ENCODE measurements at places on chromosomes 4 and X.

DNA sequence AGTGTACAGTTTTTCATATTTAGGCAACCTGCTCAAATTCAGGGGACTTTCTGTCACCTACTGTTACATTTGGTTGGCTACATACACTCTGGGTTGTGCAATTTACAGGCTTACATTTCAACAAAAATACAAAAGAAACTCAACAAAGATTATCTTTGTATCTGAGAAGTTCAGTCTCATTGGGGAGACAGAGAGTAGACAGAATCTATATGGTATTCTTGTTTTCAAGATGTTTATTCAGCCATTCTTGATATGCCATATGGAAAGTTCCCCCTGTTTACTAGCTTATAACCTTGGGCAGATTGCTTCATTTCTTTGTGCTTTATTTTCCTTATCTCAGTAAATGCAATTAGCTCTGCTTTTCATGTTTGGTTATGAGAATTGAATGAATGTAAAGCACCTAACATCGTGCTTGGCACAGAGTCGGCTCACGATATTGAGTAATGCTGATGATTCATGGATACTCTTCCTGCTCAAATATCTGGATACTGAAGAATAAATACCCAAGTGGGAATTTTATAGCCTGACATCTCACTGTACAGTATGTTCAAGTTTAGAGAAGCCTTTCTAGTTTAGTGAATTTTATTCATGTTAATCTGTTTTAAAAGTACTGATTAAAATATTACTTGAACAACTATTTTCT lies 96.5 kb upstream of the PACRGL start:
- peak; percentile 44 for DNase-seq

GRCh38 chrX:70030301-70030767 lies 19.4 kb downstream of the AWAT2 start:
- DNase-seq, result no peak

DNA sequence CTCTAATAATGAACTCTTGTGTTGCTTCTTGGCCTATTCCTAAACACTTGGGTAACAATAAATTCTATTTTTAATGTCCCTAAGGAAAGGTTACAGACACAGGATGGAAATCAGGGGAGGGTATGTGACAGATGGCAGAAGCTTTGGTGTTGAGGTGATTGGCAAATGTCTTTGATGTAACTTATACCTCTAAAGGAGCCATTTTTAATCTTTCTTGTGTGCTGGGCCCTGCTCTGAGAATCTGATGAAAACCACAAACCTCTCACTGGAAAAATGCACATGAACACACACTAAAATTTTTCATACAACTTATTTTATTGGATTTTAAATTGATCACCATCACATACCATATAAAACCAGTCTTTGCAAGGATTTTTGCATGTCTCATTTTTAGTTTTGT lies 17.7 kb downstream of the FRYL start:
- no peak for DNase-seq

DNA sequence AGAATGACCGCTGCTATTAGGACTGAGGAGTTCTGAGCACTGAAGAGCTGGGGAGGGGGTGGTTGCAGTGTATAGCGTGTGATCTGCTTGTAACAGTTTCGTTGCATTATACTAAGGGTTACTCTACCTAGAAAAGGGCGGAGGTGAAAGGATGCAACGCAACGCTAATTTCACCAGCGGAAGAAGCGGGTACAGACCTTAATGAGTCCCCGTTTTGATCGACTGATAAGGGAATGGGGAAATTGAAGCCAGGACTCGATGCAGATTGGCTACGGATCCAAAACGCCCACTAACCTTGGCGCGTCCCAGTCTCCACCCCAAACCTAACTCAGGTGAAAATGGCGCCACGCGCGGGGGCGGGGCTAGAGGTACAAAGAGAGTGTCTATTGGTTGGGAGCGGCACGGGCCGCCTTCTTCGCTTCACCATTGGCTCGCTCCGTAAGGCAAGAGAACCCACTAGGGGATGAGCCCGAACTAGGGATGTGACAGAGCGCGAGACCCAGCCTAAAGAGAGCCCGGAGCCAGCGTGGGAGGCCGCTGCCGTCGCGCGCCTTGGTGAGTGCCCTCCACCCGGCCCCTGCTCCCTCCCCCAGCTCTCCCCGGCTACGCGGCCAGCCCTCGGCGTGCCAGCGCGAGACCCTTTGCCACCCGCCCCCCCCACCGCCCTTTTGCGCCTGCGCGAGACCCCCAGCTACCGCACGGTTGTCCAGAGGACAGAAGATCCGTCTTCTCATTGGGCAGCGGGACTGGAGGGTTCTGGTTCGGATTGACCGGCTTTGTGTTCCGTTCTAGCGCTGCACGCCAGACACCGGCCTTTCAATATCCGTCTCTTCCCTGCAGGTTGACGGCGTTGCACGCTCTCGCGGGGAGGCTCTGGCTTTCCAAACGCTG lies at the start of gene EBP:
TSS of gene EBP (plus strand) at position 456 of the 891 bp plus-strand sequence. CDS start 1,964 bp downstream, outside the sequence.
- peak; percentile 88 for DNase-seq

DNA sequence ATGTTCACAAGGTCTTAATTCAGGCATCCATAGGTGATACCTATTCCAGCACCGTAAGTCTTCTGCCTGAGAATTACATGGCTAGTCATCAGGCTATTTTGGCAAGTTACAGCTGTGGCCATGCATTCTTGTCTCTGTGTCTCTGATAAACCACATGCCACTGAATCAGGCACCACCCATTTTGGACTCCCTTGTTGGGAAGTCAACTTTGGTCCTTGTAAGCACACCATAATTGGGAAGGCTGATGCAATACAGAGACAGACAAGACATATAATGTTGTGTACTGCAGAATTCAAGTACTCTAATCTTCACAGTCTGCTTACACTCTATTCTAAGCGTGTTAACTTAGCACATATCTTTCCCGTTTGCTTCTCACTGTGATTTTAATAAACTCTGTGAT lies 483.7 kb upstream of the FTHL17 start:
- DNase-seq, result no peak

DNA sequence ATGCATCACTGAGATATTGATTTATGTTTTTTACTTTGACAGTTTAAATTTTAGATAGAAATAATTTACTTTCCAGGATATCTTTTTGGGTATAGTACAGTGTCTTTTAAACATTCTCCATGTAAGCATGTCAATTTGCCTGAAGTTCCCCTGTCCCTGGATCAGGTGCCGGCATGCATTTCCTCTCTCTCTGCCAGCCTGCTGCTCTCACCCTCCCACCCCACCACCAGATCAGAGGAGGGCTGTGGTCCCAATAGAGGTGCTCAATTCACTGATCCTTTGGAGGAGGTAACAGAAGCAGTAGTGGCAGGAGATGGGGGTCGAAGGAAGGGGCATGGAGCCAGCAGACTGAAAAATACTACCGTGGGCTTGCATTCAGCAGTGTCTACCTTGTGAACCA lies 28.3 kb upstream of the DSPP start:
- no peak for DNase-seq

- no peak for DNase-seq
Measured at GRCh38 chr4:88286897-88287296, 2.5 kb upstream of the PPM1K start.

GRCh38 chr4:8664976-8665375 lies 72.4 kb downstream of the CPZ start:
- DNase-seq, result no peak

DNA sequence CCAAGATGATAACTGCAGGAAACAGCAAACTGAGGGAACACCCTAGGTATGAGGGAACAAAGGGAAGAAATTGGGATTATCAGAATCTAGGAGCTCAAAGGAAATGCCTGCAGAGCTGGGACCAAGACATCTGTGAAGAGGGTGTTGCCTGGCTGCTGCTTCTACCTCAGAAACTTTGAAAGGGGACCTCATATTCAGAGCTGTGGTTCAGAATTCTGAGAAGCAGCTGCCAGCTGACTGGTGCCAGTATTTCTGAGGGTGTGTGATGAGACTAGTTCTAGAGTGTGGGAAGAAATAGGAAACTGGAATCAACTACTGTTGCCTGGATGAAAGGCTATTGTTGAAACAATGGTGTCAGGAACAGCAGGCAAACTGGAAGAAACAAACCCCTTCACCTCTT lies 8.5 kb downstream of the FAAH2 start:
- DNase-seq, result no peak

- DNase-seq, result peak; percentile 24
Measured at GRCh38 chr4:102625232-102625930, 124.2 kb downstream of the NFKB1 start.

- DNase-seq, result no peak
Measured at GRCh38 chr4:64781737-64782326, 372.6 kb upstream of the TECRL start.

GRCh38 chrX:12360986-12361598 lies 222.8 kb downstream of the FRMPD4 start:
- DNase-seq, result peak; percentile 22

- DNase-seq, result no peak
Measured at GRCh38 chrX:80022363-80023031, 7.9 kb downstream of the TBX22 start.

GRCh38 chrX:19602866-19603622 lies 87.7 kb upstream of the MAP3K15 start:
- peak; percentile 37 for DNase-seq

GRCh38 chr4:40991908-40992307 lies 222.4 kb downstream of the APBB2 start:
- no peak for DNase-seq

DNA sequence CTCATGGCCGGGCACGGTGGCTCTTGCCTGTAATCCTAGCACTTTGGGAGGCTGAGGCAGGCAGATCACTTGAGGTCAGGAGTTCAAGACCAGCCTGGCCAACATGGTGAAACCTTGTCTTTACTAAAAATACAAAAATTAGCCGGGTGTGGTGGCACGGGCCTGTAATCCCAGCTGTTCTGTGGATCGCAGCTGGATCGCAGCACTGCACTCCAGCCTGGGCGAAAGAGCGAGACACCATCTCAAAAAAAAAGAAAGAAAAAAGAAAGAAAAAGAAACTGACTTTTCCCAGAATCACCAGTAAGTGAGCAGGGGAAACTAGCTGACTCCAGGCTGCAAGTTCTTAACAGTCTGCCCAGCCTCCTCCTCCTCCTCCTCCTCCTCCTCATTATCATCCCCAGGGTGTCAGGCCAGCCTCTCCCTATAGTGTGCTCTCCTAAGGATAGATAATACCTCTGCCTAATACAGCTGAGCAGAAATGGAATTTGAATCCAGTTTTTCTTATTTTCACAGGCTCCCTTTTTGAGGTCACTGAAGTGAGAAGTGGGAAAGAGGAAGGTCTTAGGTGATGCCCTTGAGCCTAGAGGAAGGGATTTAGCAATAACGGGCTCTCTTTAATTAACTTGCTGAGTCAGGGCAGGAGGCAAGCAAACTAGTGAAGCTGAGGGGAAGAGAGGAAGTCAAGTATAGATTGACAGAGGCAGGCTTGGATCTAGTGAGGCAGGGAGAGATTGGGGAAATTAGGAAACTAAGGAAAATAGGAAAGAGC lies 11.8 kb upstream of the ELF2 start:
- no peak for DNase-seq

- DNase-seq, result no peak
Measured at GRCh38 chr4:145061318-145061920, 36.6 kb downstream of the ANAPC10 start.

GRCh38 chr4:76233967-76234678 lies 17.4 kb upstream of the FAM47E start:
- no peak for DNase-seq

DNA sequence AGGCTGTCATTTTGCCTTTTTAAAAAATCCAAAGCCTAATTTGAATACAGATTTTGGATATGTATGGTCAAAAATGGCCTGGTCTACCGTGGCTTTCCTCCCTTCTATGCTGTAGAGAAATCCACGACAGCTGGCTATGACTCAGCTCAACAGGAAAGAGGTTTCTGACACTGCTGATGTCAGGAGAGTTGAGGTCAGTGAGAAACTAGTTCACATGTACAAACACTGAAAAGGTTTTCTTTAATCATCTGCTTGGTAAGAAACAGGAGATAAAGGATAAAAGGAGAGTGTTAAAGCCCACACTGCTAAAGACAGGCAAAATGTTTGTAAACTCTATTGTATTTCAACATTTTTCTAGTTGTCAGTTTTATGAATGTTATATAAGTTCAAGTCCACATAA lies 113.9 kb downstream of the NYX start:
- peak; percentile 67 for DNase-seq

DNA sequence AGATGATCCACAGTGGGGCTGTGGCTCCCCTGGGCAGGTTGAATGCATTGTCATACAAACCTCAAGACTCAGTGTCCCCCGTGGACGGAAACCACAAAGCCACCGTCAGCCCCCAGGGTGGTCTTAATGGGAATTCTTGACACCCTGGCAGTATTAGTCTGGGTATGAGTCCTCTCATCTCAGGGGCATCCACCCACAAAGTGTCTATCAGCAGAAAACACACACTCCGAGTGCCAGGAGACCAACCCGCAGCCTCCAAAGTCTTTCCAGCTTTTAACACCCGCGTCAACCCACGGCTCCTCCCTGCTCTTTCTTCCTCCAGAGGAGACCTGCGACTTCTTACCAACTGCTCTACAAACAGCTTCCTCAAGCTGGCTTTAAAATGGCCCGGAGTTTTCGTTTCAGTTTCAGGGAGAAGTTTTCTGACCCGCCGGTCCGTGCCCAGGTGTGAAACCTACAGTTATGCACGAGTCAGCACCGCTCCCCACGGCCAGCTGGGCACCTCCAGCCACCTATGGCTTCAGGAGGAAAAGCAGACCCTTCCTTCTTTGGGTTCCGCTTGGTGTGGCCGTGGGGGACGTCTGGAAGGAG lies 14.4 kb upstream of the ASMTL start:
- DNase-seq, result no peak

GRCh38 chr4:152247271-152247975 lies 288.5 kb downstream of the FBXW7 start:
- peak; percentile 38 for DNase-seq

GRCh38 chrX:2710041-2710840 lies 19.1 kb downstream of the CD99 start:
- DNase-seq, result peak; percentile 98

GRCh38 chrX:131845201-131845600 lies 177.9 kb upstream of the STK26 start:
- no peak for DNase-seq

- DNase-seq, result peak; percentile 86
Measured at GRCh38 chrX:74343343-74344279, 39.6 kb downstream of the ZCCHC13 start.

Data from foreskin keratinocyte (primary cell).